Stimulated activated CD8-positive, alpha-beta memory T cell treated with anti-CD3 and anti-CD28 coated beads, Interleukin-4, amount 100 ng/mL, for 48 hours (primary cell): ENCODE measurements at places on chromosomes 2 and 18.

GRCh38 chr2:140013545-140014203 is 1233.5 kb upstream of the NXPH2 start:
- no peak for DNase-seq

DNA sequence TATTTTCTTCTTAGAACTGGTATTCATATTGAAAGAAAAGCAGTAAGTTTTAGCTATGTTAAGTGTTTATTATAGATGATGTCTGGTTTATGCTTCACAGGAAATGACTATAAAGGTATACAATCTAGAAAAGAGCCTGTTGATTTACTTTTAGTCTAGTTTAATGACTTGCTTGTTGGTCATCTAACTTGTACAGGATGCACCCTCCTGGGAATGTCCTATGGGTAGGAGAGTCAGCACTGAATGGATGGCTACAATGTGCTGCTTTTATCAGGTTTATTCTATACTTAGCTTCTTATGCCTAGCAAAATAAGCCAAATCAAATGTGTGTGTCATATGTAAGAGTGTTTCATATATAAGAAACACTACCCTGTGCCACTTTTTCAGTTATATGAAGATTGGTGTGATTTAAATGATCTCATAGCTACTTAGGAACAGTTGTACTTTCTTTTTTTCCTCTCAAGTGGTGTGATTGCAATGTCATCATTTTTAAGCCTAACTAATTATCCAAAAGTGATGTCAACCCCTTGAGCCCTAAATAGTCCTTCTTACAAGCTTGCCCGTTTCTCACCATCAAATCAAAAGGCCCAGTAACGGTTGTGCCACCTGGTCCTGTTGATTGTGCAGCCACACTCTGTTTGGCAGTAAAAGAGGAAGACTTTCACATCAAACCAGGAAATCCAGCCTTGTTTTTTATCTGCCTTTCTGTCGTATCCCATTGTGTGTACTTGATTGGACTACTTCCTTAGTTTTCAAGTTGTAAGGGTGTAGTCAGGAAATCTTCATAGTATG is 176.0 kb downstream of the DIS3L2 start:
- no peak for DNase-seq

DNA sequence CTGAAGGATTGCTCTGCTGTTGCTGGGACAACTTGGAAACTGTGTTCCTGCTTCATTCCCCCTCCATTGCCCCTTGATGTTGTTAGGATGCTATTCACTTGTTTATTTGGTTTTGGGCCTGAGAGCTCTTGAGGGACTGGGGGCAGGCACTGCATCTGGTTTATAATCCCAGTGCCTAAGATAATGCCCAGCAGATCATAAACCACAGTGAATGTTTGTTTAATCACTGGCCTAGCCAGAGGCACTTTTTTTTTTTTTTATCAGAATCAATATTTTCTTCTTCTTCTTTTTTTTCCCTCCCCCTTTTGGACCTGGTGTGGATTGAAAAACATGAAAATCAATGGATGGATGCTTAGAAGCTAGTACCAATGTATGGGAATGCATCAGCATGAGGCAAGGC is 38.1 kb downstream of the KCNS3 start:
- DNase-seq, result no peak

- DNase-seq, result no peak
Measured at GRCh38 chr2:20757405-20758090, 65.4 kb downstream of the LDAH start.

- DNase-seq, result no peak
Measured at GRCh38 chr2:137237055-137237454, 471.7 kb downstream of the THSD7B start.

GRCh38 chr2:211877061-211877460 is 661.5 kb downstream of the ERBB4 start:
- DNase-seq, result no peak

GRCh38 chr2:56337342-56337741 is 153.6 kb downstream of the CCDC85A start:
- DNase-seq, result no peak

DNA sequence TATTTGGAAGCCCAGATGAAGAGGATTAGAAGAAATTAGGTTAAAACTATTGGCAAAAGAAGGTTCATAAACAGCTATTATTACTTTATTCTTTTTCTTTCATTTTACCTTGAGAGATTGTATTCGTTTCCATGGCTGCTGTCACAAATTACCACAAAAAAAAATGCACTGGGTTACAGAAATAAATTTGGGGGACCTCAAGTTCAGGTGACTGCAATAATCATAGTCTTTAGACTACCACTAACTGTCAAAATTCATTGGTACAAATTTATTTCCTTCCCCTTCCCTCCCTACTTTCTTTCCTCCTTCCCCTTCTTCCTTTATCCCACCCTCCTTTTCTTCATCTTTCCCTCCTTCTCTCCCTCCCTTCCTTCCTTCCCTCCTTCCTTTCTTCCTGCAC is 217.8 kb upstream of the PIK3C3 start:
- no peak for DNase-seq

DNA sequence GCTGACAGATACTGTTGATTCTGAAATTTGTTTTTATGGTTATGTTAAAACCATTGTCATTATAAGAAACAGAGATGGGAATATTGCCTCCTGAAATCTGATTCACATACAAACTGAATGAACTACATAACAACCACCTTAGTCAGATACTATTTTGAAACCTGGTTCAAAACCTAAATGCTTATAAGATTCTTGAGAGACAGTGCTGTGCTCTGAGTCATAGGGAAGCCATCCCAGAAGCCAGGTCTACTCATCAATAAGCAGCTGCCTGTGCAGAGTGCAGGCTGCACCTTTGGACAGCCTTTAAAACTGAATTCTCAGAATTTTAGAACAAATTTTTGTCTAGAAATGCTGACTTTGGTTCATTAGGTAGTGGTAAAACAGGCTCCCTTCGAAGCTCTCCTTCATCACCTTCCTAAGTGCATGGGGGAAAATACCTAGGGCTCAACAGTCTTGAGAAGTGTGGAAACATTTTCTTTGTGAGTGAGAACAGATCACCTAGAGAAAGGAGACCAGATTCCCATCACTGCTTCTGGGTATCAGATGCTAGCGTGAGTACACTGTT is at the start of gene SERPINB7:
Gene SERPINB7, plus strand, starts transcription at position 253 of the 565 bp plus-strand sequence. CDS start 6,955 bp downstream, outside the sequence.
- DNase-seq, result no peak

DNA sequence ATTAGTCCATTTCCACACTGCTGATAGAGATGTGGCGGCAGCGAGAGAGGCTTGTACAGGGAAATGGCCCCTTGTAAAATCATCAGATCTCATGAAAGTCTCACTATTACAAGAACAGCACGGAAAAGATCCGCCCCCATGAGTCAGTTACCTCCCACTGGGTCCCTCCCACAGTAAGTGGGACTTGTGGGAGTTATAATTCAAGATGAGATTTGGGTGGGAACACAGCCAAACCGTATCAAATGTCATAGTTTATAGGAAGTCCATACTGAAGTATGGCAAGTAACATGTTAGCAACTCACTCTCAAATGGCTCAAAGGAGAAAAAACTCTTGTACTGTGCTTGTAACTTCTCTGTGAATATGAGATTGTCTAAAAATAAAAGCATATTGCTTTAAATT is 56.1 kb downstream of the FARP2 start:
- peak; percentile 33 for DNase-seq

GRCh38 chr2:64686283-64686956 is 32.7 kb upstream of the SERTAD2 start:
- no peak for DNase-seq

GRCh38 chr2:218005028-218005427 is 2.2 kb upstream of the TNS1 start:
- DNase-seq, result no peak

GRCh38 chr18:33505297-33505696 is 64.8 kb upstream of the CCDC178 start:
- no peak for DNase-seq

- DNase-seq, result peak; percentile 74
Measured at GRCh38 chr2:152335016-152335725, at the start of gene FMNL2. TSS of gene FMNL2 (plus strand) at chr2:152335174.

DNA sequence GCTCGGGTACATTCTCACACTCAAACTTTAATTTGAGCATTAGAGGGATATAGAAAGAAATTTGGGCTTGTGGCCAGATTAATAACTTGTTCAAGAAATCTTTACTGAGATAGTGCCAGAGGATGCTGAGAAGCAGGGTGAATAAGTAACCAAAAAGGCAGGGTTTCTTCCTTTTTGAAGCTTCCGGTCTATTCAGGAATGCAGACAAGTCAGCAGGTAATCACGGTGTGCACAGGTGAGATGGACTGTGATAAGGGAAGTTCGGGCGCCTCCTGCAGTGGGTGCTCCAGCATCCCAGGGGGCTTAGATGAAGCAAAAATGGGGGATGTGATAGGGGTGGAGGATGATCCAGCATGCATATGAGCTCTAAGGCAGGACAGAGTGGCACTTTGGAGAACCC is 44.9 kb upstream of the CYP1B1 start:
- no peak for DNase-seq

- no peak for DNase-seq
Measured at GRCh38 chr18:79191956-79192355, 122.8 kb downstream of the ATP9B start.

DNA sequence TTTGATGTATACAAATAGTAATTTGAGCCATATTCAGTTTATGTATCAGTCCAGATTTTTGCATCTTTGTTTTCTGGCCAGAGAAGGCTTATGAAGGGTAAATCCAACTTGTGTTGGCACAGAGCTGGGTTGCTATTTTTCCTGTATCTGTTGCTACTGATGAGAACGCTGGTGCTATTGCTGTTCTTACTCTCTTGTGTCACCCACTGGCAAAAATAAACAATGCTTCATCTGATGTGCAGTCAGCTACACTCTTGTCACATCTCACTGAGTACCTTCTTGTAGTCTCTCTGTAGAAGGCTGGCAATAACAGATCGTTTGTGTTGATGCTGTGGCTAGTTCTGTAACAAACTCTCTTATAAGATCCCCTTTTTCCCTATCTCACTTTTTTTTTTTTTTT is 323.4 kb downstream of the CDH19 start:
- no peak for DNase-seq

GRCh38 chr2:157932480-157933159 is 56.5 kb upstream of the ACVR1 start:
- no peak for DNase-seq

- no peak for DNase-seq
Measured at GRCh38 chr2:133316557-133316956, 251.7 kb downstream of the NCKAP5 start.

DNA sequence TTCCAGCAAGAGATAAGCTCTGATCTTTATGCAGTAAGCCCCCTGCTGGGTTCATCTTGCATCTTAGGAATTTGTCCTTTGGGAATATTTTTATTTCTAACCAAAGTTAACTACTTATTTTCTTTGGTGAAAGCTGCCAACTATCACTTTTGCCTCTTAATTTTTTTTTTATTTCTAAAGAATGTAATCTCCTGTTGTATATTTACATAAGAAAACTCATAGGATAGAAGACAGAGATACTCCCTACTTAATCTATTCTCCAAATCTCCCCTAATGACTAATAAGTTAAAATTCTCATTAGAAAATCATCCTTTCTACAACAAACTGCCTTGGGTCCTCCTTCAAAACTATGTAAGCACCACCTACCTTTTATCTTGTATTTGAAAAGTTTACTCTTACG is 612.2 kb upstream of the SLC39A10 start:
- DNase-seq, result no peak

DNA sequence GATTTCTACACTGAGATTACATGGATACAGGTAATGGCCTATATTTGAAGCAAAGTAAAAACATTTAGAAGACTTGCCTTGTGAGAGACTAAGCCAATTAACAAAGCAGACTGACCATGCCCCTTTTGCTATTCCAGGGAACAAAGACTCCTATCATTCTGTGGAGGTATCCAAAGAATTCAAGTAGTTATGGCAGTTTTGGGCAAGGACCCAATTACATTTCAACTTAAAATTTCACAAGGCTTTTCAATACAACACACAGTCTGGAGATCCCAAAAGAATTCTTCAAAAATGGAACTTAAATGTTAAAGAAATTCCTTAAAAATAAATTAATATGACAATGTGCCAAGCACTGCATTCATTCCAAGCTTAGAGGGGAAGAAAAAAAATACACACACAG is 109.2 kb upstream of the CHRNA1 start:
- no peak for DNase-seq

DNA sequence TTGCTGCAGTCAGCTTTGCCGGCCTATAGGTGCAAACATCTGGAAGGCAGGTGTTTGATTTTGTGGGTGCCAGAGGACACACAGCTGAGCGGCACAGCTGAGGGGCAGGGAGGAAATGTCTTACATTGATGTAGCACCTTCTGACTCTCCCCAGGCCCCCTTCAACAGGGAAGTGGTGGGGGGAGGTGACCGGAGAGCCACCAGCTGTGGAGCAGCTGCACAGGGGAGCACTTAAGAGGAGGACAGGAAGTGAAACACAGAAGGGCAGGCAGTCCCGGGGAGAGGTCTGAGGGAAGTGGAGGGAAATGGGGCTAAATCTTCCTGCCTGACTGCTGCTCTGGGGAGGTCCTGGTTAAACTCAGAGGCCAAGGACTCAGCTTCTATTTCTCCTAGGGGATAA is 409.1 kb downstream of the TNS1 start:
- DNase-seq, result no peak

- DNase-seq, result no peak
Measured at GRCh38 chr2:3208179-3208578, 169.4 kb downstream of the EIPR1 start.

DNA sequence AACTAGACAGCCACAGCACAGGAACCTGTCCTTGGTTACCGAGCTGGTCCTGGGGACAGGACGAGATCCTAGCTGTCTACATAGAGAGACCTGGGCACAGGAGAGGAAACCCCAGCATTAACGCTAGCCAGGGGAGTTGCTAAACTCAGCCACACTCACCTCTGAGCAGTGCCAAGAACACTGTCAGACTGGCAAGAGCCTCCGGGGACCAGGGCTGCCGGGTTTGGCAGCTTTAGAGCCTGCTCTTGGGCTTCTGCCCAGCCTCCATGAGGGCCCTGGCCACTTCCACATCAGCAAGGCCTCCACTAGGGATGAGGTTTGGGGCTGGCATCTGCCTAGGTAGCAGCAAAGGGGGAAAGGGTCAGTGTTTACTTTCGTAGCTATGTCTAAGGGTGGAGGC is 6.7 kb downstream of the TMBIM1 start:
- DNase-seq, result no peak

- DNase-seq, result no peak
Measured at GRCh38 chr2:66428986-66429612, 5.8 kb upstream of the MEIS1 start.

DNA sequence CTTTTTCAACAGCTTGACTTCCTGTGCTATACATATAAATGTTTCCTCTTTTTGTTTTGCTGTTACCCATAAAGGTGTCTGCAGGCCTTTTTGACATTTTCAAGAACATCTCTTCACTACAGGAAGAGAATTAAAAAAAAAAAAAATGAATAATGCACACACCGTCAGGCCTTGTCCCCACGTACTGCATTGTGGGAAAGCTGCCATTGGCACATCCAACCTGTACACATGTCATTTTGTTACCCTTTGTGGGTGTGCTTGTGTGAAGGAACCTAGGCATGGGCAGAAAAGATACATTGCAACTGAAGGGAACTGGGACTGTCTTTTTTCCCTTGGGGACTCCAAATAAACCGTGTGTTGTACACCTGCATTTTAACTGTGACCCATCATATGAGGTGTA is 16.8 kb upstream of the TMEM37 start:
- no peak for DNase-seq

- DNase-seq, result no peak
Measured at GRCh38 chr2:108587621-108588020, 53.4 kb downstream of the LIMS1 start.
